Psoas muscle (tissue), 8 donors: ENCODE measurements at places on chromosomes 6 and 20.

GRCh38 chr6:77430504-77430903 lies 32.8 kb downstream of the HTR1B start:
- DNase-seq, result no peak

DNA sequence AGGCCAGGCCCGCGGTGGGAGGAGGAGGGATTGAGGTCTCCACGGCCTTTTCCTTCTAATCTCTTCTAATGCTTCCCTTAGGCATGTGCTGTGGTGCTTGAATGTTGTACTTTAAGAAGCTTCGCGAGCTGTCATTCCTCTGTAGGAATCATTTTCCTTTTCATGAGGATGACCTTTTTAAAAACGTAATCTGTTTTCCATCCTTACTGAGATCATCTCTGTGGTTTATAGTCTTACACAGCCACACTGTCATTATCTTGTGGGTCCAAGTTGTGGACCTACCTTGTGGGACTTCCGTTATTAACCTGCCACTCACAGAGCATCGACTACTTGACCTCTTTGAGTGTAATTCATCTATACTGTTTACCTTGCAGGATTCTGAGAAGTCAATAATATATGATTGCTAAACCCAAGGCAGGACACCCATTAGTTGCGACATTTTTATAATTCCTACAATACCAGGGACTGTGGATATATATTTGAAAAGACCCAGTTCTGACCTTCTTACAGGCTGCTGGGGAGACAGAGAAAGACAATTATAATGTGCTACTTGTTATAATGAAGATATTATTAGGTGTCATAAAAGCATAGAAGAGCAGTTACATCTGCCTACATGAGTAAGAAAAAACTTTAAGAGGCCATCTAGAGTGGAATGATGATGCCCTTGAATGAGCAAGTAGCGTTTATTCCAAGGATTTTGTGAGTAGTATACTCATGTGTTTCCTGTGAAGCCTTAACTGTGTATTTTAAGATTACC lies 842 bp downstream of the SLC25A27 start:
- no peak for DNase-seq

DNA sequence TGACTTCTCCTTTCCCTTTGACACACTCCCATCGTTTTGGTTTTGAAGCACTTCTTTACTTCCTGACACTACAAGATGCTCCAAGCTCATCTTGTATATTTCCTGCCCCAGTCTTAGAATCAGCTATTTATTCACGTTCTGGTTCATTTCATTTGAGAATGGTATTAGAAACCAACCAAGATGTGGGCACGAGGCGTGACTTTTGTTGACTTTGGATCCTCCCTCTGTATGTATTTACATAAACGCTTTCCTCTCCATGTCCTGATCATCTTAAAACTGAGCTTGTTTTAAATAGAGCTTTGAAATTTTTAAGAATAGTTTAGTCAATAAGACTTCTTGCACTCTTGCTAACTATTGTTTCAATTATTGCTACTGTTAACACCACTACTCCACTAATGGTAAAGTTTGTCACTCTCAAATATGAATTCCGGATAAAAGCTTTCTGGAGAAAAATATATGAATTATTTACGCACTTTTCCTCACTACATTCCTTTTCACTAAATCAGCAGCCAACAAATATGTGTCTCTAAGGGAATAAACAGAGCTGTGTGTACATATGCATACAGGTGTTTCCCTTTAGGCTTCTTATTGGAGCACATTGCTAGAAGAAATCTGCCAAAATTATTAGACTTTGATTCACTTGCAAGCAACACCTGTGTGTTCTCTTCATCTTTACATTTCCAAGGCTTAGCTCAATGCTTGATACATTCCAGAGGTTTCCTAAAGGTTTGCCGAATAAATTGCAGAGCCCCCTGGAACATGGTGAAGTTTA lies 77.3 kb upstream of the TMEM244 start:
- DNase-seq, result no peak

DNA sequence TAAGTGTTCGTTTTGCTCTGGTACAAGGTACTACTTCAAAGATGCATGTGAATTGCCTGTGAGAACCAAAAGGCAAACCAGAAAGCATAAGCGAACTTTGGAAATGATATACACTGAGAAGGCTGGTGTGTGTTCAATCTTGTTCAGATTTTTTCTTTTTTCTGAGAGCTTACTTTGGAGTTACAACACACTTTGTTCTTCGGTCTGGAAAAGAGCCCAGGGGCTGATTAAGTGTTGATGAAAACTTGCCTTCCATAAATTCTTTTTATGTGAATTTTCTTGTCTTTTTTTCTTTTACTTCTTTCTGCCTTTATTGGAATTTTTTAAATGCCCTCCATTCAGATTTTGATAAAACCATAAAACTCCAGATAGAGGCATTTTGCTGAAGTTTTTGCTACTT lies 395.1 kb upstream of the SASH1 start:
- no peak for DNase-seq
